Activated naive CD4-positive, alpha-beta T cell (primary cell): ENCODE measurements at places on chromosomes 6 and 20.

GRCh38 chr6:1636971-1637871 is 27.5 kb downstream of the FOXC1 start:
- DNase-seq, result no peak

DNA sequence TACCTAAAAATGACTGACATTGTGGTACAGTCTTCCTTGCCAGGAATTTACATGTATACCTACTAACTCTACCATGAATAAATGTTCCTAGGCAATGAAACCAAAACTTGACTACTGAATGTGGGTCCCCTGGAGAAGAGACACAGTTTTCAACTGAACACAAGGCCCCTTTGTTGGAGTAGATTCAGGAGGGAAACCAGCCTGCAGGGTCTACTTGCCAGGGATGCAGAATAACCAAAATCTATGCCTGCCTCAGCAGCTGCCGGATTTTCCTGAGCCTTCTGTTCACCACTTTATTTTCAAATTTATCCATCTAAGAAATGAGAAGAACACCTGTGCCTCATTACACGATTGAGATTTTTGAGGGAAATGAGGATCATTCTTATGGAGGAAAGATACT is 211.9 kb downstream of the GRM1 start:
- no peak for DNase-seq

DNA sequence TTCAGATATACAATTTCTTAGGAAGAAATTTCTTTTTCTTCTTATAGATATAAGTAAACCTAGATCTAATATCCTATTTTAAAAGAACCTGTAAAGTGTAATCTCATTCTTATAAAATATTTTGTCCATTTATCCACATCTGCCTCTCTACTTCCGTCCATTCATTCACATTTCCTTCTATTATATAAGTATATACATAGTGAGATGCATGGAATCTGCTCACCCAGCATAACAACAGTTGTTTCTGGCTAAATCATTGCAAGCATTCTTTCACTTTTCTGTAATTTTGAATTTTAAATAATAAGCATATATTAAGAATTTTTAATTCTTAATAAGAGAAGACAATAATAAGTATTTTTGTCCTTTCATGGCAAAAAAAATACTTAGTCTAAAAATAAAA is 45.4 kb downstream of the CEP162 start:
- no peak for DNase-seq

DNA sequence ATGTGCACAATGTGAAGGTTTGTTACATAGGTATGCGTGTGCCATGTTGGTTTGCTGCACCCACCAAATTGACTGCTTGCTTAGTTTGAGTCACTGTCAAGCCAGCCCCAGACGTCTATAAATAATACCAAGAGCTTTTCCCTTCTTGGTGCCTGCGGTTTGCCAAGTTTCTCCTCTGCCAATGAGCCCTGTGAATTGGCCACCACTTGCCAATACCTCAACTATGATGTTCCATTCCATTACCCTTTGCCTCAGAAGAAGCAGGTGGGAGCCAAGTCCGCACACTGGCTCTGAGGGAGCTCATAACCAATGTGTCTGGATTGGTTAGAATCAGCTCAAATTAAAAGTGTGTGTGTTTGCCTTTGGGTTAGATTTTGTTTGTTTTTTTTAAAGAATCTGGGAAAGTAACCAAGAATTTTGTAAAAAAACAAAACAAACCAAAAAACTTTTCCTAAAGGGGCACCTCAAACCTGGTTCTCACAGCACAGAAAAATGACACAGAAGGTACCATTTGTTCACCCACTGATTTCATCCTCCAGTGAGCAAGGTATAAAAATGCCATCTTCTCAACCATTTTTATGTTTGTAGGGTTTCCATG is 244.7 kb upstream of the PRND start:
- DNase-seq, result no peak

GRCh38 chr20:63367446-63368055 is 6.4 kb upstream of the CHRNA4 start:
- DNase-seq, result no peak
